SK-N-MC (cell line): ENCODE measurements at places on chromosomes 12 and 14.

GRCh38 chr14:102485693-102486512 lies 23.7 kb downstream of the ANKRD9 start:
- no peak for DNase-seq

DNA sequence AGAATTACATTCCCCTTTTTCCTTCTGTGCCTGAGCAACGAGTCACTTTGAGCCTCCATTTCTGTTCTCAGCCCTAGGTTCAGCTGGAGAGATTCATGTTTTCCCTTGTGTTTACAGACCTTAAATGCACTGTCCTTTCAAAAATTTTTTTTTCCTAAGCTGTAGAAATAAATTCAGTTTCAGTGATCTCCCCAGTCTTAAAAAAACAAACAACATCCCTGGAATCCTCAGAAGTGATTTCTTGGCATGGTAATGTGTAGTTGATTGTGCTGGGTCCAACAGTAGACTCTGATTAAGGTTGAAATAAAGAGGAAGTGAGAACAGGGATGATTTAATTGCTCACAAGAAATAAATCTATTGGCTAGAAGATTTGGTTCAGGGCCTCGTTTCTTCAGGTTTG lies 89.3 kb downstream of the NTN4 start:
- DNase-seq = no peak

DNA sequence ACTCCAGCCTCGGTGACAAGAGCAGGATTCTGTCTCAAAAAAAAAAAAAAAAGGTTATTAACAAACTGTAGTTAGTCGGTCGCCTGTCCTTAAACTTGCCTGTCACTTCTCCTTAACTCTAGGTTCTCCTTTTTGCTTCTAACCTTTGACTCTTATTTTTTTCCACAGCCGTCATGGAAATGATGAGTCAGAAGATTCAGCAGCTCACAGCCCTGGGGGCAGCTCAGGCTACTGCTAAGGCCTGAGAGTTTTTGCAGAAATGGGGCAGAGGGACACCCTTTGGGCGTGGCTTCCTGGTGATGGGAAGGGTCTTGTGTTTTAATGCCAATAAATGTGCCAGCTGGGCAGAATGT lies 418 bp upstream of the MYG1 start:
- no peak for DNase-seq

DNA sequence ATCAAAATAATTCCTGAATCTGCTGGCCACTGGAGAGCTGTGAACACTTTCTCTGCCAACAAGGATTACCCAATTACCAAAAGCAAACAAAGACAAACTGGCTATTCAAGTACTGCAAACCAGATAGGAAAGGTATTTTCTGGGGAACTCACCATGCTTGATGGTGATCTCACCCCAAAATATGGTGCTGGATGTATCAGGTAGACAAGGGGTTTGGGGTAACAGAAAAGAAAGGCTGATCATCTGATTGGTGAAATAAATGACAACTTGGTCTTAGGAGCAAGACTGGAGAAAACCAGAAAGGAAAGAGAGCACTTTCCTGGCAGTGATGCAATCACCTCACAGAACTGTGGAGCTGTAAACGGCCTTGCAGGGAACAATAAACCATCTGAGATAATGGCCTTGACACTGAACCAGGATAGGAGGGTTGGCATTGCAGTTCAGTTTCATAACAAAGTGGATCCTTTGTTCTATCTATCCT lies 31.0 kb upstream of the NPFF start:
- no peak for DNase-seq

GRCh38 chr12:88503281-88503703 lies 77.0 kb downstream of the KITLG start:
- DNase-seq = no peak

GRCh38 chr14:66445936-66446335 lies 40.2 kb upstream of the CCDC196 start:
- no peak for DNase-seq

DNA sequence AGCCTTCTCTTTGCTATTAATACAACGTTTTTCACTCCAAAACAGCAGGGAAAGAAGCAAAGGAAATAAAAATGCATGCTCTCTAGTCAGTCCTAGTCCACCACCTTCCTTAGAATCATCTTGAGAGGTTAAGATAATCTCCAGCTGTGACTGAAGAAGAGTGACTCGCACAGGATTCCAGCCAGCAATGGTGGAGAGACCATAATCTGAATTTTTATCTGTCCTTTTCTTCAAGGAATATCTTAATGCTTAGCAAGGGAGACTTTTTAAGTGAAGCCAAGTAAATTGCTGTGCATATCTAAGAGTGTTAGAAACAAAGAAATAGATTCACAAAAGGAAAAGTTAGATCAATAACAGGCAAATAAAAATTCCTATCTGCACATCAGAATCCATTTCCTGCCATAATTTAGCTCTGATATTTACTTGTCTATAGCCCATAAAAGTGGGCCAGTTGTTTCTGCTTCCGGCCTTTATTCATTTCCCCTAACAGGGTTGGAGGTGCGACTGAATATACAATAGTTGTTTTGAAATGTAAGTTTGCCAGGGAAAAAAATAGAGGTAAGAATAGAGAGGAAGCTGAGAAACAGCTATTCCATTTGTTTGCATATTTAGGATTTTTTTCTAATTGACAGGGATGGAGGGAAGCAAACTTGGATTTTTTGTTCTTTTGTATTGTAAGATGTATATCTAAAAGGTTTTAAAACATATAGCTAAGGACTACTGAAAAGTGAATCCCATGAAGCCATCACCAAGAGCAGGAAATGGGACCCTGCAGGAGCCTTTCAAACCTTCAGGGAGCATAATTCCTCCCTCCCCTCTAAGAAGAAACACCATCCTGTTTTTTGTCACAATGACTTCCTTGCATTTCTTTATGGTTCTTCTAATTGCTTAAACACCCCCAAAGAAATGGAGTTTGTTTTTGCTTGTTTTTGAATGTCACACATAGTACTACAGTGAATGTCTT lies 154.0 kb downstream of the ITPR2 start:
- peak; percentile 14 for DNase-seq

GRCh38 chr12:3966376-3966775 lies 93.2 kb upstream of the PARP11 start:
- DNase-seq = no peak

- DNase-seq = no peak
Observed at GRCh38 chr12:76645934-76646333, 86.4 kb upstream of the OSBPL8 start.

GRCh38 chr14:36295642-36296627 lies 24.5 kb downstream of the MBIP start:
- DNase-seq = no peak

GRCh38 chr12:49232940-49233841 lies 31.7 kb upstream of the TUBA1C start:
- DNase-seq = no peak

DNA sequence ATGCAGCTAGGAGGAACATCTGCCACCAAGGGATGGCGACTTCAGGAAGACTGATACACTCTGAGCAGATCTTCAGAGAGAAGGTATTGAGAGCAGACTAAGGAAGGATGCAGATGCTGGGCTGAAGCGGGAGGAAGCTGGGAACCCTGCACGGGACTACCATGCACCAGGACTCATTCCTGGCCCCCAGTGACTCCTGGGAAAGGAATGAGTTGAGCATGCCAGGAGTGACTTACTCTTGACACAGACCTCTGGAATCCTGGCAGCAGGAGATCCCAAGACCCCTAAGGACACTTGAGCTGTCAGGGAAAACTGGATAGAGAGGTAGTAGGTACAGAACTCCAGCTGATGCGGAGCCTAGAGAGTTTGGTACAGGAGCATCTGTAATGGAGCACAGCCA lies 336.1 kb downstream of the RPS29 start:
- no peak for DNase-seq

DNA sequence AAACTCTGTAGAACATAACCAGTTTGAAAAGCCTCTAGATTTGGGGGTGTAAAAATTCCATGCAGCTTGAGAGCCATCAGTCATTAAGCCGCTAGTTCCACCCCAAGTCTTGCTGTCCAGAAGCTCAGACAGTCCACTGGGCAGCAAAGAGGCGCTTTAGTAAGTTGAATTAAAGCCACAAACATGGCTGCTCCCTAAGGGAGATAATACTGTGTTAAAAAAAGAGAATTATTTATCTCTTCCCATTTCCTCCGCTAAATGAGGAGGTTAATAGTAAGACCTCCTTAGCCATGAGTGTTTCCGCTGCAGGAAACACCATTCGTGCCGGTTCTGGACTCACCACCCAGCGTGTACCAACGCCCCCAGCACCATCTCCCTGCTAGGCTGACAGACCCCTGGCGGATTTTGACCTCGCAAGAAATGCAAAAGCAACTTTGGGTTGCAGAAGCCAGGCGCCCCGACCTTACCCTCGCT lies 536 bp downstream of the TM7SF3 start:
- no peak for DNase-seq

DNA sequence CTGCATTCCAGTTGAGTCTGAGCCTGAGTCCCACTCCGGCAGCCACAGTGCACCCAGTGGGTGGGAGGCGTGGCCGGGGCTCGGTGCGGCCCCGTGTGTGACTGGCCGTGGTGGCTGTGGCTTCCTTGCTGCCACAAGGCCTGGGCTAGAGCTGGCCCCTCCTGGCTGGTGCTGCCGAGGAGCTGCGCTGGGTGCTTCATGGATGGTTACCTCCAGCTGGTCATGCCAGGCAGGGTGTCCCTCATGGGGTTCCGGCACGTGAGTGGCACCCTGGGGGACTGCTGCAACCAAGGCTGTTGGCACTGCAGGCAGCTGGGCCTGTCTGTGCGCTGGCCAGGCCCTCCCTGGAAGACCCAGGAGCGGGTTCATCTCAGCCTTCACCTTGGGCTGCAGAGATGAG lies 62.7 kb downstream of the KIF26A start:
- DNase-seq = no peak
